ENCODE measurements at places on chromosomes 7 and 10. TPM values are rescaled to one million over a fixed set of nuclear protein-coding genes. Genes with fewer than 3 reads are reported as not detected.

SNX10 gene
- 52.8 TPM for total RNA-seq

OR9A2 gene
- total RNA-seq = not detected

DNA sequence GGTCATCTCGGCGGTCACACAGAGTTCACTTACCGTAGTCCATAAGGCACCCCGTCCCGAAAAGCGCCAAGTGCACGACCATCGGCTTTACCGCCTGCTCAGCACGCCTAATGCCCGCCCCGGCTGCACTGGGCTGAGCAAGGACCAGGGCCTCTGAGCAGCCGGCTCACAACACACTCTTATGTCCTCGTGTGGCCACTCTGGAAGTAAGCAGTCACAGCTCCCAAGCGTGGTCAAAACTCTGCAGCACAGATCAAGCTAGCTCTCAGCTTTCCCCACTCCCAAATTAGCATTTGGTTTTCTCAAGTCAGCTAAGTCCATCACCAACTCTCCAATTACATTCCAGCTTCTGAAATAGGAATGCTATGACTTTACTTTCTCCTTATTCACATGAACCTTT is 57.7 kb downstream of the MAD1L1 start:
- peak; percentile 88 for DNase-seq

- no peak for DNase-seq
Observed at GRCh38 chr7:15851201-15851600, 164.7 kb upstream of the MEOX2 start.

DNA sequence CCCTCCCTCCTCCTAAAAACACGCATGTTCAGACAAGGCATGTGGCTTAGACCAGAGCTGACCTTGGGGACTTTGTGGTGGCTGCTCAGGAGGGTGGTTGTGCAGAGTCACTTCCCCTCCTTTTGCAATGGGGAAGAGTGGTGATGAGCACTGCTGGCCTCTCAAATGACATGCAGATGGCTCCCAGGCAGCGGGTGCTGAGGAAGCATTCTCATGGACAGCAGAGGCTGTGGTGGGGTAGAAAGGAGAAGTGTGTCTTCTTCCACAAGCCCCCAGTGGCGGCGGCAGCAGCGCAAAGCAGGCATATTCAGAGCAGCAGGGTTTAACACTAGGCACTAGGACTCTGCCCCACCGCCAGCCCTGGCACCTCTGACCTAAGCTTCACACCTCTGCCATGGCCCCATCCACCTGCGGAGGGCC is 105.9 kb upstream of the ANLN start:
- no peak for DNase-seq

DNA sequence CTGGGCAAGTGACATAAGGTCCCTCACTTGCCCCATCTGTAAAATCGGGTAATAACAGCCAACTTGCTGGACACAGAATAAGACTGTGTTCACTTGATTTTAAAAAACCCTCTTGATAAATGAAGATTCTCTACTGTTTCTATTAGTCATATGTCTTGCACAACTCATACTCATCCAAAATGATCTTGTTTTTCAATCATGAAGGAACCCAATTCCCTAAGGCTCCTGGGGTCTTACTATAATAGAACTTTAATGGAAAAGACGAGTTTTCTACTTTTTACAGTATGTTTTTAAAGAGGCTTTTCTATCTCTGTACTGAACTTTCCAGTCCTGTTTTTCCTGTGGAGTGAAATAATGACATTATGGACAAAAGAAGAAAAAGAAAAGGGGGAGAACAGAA is 103.8 kb downstream of the ARID5B start:
- DNase-seq = no peak

DNA sequence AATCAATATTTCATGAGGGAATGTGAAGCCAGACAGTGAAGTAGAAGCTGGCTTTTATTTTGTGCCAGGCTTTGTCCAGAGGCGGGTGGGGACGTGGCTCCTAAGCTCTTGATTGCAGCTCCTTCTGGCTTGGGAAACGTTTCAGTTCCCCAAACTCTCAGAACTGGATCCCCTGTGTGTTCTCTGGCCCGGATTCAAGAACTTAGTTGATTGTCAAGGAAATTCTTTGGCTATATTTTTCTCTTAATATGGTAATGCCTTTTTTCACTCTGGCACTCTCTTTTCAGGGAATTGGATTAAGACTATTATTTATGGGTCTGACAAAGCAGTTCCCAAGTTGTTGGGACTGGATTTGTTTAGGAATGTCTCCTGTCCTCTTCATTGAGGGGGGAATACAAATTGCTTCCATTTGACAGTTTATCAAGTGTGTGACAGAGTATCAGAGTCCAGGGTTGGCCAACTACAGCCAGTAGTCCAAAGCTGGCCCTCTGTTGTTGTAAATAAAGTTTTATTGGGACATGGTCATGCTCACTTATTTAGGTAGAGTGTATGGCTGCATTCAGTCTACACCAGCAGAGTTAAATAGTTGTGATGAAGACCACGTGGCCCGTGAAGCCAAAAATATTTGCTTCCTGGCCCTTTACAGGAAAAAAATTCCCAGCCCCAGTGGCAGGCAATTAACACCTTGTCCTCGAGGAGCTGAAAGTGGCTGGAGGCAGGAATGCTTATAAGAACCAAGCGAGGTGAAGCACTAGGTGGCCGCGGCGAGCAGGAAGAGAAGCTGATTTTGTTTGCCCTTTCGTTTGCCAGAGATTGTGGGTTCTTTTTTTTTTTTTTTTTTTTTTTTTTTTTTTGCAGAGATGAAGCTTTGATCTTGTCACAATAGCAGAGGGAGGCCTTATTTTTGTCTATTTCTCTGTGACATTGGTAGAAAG is 34.3 kb downstream of the HTRA1 start:
- DNase-seq = no peak

- DNase-seq = no peak
Observed at GRCh38 chr10:128058106-128058749, 68.0 kb downstream of the MKI67 start.

DNA sequence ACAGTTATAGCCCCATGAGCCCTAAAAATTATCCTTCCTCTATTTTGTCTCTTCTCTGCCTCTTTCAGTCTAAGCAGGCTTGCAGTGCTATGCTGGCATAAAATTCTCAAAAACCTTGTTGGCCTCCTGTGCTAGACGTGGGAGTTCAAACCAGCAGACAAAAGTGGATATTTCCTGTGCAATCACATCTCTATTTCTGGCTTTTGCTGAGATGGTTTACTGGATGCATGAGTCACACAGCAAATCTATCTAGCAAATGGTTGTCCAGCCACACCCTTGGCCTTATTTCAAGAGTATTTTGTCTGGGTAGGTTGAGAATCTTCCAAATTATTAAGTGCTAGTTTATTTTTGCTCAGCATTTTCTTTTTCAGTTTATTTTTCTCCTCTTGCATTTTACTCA is 370.8 kb downstream of the CDC14C start:
- no peak for DNase-seq

DNA sequence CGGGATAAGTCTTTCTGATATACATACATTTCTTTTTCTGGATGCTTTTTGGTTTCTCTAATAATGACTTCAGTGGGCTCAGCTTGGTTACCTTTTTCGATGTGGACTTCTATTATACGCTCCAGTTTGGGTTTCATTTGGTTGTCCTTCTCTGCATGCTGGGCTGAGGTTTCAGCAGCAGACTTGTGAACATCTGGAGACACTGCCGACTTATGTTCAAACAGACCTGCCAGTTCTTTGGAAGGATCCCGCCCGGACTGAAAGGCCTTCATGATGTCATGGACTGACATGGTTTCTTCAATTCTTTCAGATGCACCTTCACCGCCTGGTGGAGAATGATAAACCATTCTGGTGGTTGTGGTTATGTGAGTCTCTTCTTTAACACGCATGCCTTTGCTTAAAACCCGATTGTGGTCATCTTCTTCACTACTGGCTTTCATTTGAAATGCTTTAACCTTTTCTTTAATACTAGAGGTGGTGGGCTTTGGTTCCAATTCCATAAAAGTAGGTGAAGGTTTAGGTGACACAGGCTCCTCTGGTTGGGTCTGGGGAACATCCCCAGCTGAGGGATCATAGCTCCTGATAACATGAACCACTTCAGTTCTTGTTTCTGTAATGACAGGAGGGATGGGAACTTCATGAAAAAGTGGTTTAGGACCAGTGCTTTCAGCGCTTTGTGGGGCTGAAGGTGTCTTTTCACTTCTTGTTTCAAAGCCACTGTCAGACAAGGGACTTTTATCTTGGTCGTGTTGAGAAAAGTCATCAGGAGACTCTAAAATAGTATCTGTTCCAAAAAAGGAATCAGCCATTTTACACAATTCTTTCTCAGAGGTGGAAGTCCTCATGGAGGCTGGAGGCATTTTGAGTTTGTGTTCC is 167.7 kb upstream of the CCDC6 start:
- no peak for DNase-seq

DNA sequence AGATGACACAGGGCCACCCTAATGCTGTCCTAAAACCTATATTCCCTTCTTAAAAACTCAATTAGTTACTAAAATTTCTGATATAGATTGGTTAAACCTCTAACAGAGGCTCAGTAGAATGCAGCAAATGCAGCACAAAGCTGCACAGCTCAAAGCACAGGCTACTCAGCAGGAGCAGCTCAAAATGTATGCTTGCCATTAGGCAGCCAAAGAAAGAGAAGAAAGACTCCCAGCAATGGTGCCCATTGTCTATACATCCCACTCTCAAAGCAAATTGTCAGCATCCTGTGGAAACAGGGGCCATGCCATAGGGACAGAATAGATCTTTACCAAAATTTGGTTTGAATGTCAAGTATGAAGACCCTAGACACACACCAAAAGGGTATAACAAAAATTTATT is 73.5 kb downstream of the TFPI2 start:
- DNase-seq = no peak

DNA sequence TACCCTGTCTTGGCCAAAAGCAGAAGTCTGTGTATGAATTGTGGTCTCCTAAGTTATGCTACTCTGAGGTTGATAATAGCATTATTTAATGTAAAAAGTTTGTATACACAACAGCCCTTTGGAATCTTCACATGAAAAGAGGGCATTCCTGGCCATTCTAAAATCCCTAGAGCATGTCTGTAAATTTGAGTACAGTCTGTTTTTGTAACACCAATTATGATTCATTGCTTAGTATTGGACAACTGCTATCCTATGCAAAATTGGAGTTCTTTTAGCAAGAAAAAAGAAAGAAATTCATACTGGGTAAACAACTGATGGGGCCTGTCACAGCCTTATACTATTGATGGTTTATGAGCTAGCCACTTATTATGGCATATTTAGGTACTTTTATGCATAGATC is 10.2 kb downstream of the CUTC start:
- DNase-seq = no peak

TLX1 gene
- not detected for total RNA-seq

GRCh38 chr10:130658687-130659290 is 522.6 kb downstream of the GLRX3 start:
- DNase-seq = no peak

DNA sequence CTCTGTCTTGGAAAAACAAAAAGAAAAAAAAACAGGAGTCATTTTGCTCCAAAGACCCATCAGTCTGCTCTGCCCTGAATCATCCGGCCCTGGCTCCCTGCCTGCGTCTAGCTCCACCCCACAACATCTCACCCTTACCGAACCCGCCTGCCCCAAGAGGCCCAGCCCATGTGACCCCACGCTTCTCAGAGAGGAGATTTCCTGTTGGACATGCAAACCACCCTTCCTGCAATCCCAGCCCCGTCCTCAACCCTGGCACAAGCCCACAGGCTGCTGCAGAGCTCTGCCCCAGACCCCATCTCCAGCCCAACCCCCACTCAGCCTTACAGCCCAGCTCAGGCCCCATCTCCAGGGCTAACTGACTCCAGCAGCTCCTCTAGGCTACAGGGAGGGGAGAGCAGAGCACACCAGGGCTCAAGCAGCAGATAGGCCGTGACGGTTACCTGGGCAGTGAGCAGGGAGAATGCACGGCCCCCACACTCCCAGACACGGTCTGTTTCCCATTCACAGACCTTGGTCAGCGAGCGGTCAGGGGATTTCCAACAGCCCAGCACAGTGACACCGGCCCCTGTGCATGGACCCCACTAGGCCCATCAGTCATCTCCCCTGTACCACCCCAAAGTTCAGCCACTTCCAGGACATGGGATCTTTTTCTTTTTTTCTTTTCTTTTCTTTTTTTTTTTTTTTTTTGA is 69.9 kb upstream of the GTF2I start:
- peak; percentile 92 for DNase-seq

GRCh38 chr10:127046975-127047877 is 142.0 kb downstream of the DOCK1 start:
- no peak for DNase-seq

MACC1 gene
- total RNA-seq = 7.4 TPM

All from mesenteric fat pad (tissue), 1 donor.